Activated CD8-positive, alpha-beta memory T cell treated with anti-CD3 and anti-CD28 coated beads for 24 hours (primary cell): ENCODE measurements at places on chromosomes 2 and 18.

- DNase-seq: no peak
Measured at GRCh38 chr18:61856678-61857077, 36.1 kb downstream of the RNF152 start.

DNA sequence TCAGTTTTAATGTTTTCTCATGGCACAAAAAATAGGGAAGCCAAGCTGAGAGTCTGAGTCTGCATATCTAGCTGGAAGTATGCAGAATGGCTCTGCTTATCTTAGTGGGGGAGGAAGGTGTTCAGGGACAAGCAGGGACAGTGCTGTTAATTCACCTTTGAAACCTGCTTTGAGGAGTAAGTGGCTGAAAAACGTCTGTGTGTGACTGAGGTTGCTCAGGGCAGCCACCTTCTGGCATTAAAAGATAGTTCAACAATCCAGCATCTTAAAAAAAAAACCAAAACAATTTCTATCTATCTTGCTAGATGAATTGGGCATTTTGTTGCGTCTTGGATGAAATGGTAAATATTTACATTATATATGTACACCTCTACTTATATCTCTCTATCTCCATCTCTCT is 2.0 kb upstream of the TRPM8 start:
- no peak for DNase-seq

GRCh38 chr2:154142480-154142879 is 270.8 kb downstream of the GALNT13 start:
- no peak for DNase-seq

DNA sequence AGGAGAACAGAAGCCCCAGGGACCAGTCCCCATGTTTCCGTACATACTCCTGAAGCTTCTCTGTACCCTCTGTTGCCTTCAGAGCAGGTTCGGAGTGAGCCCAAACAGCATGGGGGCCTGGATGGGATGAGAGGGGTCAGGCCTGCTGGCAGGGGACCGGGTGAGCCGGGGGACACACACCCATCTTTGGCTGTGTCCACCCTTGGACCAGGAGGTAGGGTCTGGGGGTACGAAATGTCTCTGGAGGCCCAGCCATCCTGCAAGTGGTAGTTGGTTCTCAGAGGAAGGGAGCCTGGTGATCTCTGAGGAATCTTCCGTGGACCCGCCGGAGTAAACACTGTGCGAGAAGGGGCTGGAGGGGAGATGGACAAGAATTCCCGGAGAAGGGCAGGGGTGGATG is 15.3 kb downstream of the FBLN7 start:
- peak; percentile 49 for DNase-seq

- DNase-seq: no peak
Measured at GRCh38 chr2:181077128-181077709, 96.8 kb downstream of the UBE2E3 start.

DNA sequence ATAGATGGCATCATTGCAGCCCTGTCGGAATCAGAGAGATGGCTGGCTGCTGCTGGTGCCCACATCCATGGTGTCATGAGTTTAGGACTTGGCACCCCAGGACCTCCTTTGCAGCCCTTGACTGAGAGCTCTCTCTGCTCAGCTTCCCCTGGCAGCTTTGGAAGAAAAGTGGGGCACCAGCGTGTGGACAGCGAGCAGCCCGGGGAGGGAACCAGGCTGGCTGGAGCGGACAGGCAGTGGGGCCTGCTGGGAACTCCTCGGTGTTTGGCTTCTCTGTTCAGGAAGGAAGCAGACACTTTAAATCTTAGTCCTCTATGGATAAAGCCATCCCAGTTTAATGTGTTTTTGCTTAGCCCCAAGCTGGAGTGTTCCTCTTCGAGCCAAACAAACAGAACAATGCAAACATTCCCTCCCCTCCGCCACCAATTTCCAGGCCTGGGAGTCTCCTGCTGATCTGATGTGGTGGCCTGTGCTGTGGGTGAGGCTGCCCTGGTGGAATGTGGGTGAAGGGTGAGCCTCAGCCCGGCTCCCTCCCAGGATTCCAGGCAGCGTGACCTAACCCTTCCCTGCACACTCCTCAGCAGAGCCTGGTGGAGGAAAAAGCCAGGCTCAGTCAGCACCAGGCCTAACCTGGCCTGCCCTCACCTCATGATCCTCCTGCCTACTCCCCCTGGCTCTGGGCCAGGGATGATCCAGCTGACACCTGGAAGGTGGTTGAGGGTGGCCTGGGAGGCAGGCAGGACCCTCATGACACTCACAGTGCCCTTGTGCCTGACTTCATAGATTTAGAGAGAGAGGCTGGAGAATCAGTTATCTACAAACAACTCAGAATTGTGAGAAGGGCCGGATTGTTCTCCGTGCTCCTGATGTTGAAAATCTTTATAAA is 21.6 kb upstream of the ITGB6 start:
- DNase-seq: no peak

DNA sequence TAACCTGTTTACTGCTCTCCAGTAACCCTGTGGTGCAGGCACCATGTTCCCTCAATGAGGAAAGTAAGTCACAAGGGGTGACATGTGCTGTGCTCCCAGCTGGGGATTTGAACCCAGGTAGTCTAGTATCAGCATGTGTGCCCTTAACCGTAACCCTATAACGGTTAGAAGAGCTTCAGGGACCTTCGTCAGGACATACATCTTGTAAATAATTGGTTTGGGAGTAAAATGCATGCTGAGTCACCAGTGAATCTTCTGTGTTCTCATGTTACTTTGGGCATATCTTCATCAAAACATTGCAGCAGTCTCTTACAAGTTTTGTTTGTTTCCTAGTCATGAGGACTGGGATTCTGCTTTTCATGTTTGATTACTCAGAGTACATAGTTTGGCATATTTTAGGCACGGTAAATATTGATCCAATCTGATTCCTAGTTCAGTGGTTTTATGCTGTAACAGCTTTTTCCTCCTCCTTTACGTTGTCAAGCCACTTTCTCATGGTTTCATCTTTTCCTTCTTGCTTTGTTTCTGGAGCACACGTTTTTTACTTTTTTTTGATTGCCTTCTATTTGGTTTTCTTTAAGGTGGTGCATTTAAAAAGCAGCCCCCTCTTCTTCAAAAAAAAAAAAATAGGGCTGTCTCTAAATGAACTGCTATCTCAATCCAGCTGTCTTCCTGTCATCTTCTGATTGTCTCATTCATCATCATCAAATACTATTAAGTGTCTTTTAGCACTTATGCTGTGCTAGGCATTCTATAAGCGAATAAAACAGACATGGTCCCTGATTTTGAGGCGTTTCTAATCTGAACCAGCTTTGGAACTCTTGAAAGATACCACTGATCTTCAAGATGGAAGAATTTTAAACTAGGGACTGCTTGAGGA is 50.4 kb downstream of the CLIP4 start:
- DNase-seq: no peak

DNA sequence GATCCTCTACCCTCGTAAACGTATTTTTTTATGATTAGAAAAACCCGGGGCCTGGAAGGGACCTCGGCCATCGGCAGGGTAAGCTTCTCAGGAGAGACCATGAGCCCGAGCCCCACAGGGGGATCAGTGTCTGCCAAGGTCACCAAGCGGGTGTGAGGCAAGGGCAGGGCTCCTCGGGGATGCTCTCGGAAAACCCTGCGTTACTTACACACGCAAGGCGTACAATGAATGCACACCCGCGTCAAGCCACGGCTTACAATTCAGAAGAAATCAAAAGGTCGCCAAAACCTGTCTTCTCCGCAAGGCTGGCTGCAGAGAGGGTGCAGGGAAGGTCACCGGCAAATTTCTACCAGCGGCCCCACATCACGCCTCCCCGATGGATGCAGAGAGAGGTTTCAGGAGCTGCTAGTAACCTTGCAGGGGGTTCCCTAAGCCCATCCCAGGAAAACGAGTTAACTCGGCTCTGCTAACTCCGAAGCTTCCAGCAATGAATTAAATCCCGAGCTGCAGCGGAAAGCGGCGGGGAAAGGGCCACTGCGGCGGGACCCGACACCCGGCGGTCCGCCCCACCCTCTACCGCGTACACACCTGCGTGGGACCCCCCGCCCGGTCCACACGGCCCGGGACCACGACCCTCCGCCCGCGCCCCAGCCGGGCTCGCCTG is 638 bp downstream of the ST3GAL5 start:
- peak; percentile 81 for DNase-seq

GRCh38 chr2:138979131-138979785 is 199.1 kb upstream of the NXPH2 start:
- DNase-seq: no peak

DNA sequence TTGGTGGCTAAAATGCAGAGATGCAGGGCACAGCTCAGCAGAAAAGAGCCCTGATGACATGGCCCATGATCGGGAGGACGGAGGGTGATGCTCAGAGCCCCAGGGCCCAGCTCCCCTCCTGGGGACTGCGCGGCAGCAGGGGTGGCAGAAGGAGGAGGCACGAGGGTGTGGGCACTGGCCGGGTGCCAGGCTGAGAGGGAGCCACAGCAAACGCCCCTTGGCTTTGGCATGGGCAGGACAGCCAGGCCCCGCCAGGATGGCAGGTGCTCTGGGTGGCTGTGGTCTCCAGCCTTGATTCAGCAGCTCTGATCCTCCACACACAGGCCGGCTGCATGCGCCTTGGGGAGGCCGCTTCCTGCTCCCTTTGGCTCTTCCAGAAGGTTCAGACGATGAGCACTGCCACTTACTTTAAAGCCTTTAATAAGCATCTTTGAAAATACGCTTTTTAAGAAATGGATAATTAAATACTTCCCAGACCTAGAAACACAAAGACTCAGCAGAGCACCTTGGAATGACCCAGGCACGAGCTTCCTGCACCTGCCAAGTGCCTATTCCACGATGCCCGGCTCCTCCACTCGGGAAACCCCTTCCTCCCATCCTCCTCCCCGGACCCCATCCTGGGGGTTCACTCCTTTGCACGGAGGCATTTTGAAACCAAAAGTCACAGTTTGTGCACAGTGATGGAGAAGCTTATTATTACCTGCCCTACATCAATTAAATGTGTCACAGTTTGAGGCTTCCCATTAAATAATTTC is 78.5 kb upstream of the SNTG2 start:
- no peak for DNase-seq

- DNase-seq: no peak
Measured at GRCh38 chr2:120470041-120470965, 124.4 kb downstream of the INHBB start.

- no peak for DNase-seq
Measured at GRCh38 chr2:31319406-31320175, 85.6 kb downstream of the EHD3 start.

DNA sequence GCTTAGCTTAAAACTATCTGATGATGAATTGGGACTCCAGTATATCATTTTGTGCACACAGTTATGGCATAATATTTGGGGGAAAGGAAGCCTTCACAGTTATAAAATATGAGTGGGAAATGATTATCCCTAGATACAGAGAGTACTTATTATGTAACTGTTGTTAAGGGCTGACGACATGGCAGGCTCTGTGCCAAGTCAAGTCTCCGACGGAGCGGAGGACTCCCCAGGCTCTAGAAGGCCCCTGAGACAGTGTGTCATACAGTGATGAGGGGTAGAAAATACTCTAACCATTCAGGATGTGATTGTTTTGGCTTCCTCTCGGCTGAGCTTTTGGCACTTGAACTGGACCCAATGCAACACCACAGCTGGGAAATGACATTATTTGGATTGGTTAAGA is 211.8 kb downstream of the SLC8A1 start:
- DNase-seq: no peak

GRCh38 chr2:239831001-239831731 is 194.0 kb downstream of the NDUFA10 start:
- DNase-seq: peak; percentile 13

GRCh38 chr2:125572660-125573059 is 1083.3 kb upstream of the GYPC start:
- DNase-seq: no peak

DNA sequence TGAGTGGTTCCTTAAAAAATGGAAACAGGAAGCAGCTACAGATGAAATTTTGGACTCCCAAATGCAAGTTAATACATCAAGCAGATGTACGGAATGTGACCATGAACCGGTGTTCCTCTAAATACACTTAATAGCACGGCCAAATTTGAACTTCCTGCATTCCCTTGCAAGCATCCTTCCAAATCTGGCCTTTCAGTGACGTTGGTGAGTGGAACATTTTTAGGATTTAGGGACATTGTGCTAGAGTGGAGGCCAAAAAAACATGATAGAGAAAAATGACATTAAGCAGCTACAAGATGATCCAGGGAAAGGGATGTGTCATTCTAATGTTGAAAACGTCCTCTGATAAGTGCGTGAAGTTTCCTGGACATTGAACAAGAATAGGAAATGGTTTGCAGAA is 62.1 kb downstream of the CTAGE1 start:
- no peak for DNase-seq

DNA sequence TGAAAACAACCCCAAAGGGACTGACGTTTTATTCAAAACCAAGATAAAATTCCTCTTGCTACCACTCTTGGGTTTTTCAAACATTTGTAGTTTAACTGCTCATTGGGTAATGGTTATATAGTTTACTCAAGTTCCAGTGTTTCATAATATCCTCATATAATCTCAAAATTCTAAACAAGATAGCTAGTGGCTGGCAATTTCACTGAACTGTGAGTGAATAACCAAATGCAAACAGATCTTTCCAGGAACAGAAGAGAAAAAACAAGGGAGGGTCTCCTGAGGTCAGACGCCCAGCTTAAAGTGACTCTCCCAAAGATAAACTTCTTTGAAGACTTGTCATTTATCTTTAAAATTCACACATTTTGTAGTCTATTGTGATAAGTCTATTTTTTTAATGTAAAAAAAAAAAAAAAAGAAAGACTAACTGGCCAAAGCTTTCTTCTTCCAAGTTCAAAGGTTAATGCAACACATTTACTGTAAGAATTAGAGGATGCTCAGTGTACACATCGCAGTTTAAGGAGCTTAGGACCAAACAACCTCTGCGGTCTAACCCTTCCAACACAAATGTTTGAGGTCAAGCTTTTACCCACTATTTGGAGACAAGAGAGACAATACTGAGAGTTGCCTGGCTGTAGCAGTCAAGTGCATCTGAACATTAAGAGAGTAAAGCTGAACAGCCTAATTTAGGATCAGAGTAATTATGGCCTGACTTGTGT is 26.6 kb downstream of the LPIN2 start:
- no peak for DNase-seq

DNA sequence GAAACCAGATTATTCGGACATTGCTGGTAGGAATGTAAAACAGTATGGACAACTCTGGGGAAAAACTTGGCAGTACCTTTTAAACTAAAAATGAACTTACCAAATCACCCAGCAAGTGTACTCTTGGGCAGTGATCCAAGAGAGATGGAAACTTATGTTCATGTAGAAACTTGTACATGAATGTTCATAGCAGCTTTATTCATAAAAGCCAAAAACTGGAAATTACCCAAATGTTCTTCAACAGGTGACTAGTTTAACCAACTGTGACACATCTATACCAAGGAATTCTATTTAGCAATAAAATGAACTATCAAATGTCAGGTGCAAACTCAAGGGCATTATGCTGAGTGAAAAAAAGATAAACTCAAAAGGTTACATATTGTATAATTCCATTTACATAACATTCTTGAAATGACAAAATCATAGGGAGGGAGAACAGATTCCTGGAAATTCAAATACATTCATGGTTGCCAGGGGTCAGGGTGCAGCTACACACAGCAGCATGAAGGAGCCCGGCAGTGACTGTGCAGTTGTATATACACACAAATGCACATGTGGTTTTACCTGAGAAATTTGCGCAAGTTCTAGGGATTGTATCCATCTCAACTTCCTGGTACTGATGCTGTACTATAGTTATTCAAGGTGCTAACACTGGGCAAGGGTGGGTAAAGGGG is 3.5 kb upstream of the RNU4ATAC start:
- no peak for DNase-seq
